ENCODE measurements at places on chromosomes 3 and 15. TPM values are rescaled to one million over a fixed set of nuclear protein-coding genes. Genes with fewer than 3 reads are reported as not detected.

The CCR2 gene
- not detected for polyA plus RNA-seq

The SPATA12 gene
- polyA plus RNA-seq = 0.02 TPM

The ARGFX gene
- not detected for polyA plus RNA-seq

The ZNF501 gene
- 1.5 TPM for polyA plus RNA-seq

All from foreskin keratinocyte (primary cell).